Suppressor macrophage treated with lipopolysaccharide for 4 hours (primary cell): ENCODE measurements at places on chromosomes 13 and 19.

GRCh38 chr19:611481-611868, 21.8 kb downstream of the HCN2 start:
- no peak for DNase-seq

DNA sequence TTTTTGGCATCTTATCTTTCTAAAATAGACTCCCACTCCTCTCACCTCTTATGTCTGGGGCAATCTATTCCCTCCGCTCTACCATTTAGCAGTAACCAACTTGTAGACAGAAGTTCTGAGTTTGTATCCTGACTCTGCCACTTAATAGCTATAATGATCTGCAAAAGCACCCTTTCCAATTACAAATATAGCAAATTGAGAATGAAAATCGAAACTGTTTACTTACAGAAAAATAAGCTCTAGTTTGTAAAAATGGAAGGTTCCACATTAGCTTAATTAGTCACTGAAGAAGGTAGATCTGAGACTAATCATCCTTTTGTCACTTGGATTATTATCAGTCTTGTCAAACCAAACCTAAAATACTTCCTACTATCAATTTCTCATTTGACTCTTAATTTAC, 409.3 kb downstream of the DIAPH3 start:
- no peak for DNase-seq

GRCh38 chr13:27336014-27336673, 65.5 kb downstream of the RASL11A start:
- no peak for DNase-seq

DNA sequence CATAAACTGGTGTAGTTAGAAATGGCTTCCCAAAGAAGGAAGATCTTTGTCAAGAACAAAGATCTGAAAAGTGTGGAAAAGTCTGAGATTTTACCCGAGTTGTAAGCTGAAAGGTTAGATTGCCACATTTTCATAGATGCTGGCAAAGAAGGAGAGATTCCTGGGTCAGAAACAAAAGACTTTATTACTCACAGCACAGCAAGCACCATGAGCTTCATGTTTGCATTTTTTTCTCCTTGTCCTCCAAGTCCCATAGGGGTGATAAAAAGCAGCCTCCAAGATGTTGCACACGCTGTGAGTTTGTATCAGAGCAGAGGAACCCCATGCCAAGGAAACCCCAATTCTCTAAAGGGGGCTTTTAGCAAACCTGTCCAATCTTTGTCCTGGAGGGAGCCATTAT, 29.3 kb downstream of the MZT1 start:
- DNase-seq, result no peak

GRCh38 chr13:110113284-110113764, 193.6 kb downstream of the COL4A1 start:
- peak; percentile 41 for DNase-seq

DNA sequence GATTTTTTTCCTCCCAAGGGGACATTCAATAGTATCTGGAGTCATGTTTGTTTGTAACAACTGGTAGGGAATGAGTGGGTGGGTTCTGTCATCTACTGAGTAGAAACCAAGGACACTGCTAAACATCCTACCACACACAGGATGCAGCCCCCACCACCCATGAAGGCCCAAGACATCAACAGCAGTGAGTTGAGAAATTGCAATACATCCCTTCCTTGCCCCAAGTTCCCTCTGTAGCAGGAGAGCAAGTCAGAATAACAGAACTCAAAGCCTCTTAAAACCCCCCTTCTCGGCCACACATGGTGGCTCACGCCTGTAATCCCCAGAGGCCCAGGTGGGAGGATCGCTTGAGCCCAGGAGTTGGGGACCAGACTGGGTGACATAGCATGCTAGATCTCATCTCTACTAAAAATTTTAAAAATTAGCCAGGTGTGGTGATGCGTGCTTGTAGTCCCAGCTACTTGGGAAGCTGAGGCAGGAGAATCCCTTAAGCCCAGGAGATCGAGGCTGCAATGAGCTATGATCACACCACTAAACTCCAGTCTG, 2.4 kb upstream of the CYP2F1 start:
- DNase-seq, result no peak

- DNase-seq, result no peak
Observed at GRCh38 chr13:85141401-85141800, 657.8 kb downstream of the SLITRK6 start.

- peak; percentile 28 for DNase-seq
Observed at GRCh38 chr13:89925107-89925506, 1422.4 kb upstream of the MIR17HG start.

- no peak for DNase-seq
Observed at GRCh38 chr19:30170081-30170480, 202.1 kb upstream of the ZNF536 start.

DNA sequence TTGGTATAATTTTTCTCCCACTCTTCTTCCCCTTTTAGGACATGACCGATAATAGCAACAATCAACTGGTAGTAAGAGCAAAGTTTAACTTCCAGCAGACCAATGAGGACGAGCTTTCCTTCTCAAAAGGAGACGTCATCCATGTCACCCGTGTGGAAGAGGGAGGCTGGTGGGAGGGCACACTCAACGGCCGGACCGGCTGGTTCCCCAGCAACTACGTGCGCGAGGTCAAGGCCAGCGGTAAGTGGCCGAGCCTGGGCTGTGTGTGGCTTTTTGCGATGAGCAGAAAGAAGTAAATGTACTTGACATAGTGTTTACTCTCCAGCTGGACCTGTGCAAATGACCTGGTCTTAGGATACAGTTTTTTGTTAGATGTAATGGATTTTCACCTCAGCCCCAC, 102.5 kb downstream of the ARHGEF7 start:
- no peak for DNase-seq

DNA sequence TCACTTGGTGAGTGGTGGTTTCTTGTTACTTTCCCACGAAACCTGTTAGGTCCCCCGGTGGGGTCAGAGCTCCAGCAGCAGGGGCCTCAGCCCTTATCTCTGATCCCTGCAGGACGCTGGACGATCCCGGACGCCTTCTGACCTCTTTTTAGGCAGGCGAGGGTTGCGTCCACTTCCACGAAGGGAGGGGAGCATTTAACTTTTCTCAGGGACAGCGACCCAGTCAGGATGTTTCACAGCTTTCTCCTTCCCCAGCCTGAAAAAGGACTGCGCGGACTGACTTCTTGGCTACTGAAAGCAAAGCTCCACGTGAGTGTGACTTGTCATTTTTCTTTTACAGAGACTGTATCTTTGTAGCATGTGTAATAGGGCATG, 692 bp downstream of the ZNF234 start:
- DNase-seq, result peak; percentile 38

GRCh38 chr19:30349131-30349730, 23.0 kb upstream of the ZNF536 start:
- DNase-seq, result no peak

- peak; percentile 9 for DNase-seq
Observed at GRCh38 chr13:31887286-31887685, 144.3 kb upstream of the FRY start.
